ENCODE measurements at places on chromosomes 6 and 20.

DNA sequence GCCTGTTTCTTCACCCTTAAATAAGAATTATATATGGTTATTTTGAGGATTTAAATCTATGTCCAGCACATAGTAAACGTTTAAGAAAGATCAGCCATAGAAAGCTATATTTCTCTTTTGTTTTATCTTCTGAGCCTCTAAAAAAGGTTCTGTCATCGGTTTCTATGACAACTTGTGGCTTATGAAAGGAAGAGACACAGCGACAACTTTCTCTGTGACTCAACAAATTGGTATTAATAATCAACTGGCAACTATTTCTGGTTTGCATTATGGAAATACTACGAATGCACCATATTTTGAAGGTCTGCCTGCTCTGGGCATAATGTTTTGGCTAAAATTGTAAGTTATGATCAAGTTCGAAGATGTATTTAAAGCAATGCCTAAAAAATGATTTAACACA lies 751.0 kb downstream of the CD109 start:
- DNase-seq, result no peak

GRCh38 chr6:131163886-131164285 lies 28.6 kb downstream of the AKAP7 start:
- DNase-seq, result no peak

- DNase-seq, result no peak
Measured at GRCh38 chr20:36728986-36729385, 16.9 kb downstream of the NDRG3 start.

- DNase-seq, result no peak
Measured at GRCh38 chr6:45625191-45625664, 247.5 kb upstream of the SUPT3H start.

- DNase-seq, result no peak
Measured at GRCh38 chr6:83071707-83072106, 4.2 kb downstream of the DOP1A start.

DNA sequence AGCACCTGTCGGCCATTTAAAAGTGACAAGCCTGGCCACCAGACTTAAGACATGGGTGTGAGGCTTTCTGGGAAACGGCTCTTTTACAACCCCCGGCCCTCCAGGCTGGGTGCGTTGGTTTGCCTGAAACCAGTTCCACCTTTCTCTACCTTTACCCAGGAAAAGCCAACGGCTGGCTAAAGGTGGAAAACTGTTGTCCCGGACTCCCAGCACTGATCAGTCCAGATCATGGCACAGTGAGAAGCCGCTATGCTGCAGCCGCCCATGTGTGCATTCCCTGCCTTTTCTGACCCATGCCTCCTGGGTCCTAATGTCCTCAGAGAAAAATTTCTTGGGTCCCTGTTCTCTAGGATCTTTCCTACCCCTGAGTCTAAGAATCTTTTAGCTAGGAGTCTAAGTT lies 655.7 kb upstream of the HS3ST5 start:
- no peak for DNase-seq

DNA sequence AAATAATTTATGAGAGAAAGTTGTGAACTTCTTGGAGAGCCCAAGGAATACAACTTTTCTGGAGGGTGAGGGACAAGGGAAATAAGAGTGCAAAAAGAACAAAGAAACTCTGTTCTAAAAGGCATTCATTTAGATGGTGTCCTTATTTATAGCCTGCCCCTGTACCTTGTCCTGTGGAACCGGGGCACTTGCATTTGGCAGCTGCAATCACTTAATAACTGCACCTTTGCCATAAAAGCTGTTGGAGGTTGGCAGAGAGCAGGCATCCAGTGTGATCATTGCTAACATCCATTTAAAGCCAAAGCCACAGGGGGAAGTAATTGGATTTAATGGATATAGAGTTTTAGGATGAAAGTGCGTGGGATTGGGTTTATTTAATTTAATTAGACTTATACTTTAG lies 50.8 kb upstream of the SGK1 start:
- no peak for DNase-seq

Data from left ventricle myocardium inferior (tissue), 1 donor.